ENCODE measurements at places on chromosomes 4 and X.
A peak's percentile ranks its signal among the peaks of the same experiment; 100 is the strongest.

GRCh38 chrX:46630141-46630540, 56.6 kb downstream of the CHST7 start:
- DNase-seq: no peak

- DNase-seq: no peak
Observed at GRCh38 chr4:48653217-48654014, 126.7 kb downstream of the FRYL start.

GRCh38 chr4:144342949-144343760, 202.6 kb upstream of the GYPA start:
- DNase-seq: no peak

GRCh38 chr4:70761276-70761816, 39.6 kb downstream of the RUFY3 start:
- DNase-seq: no peak

- no peak for DNase-seq
Observed at GRCh38 chr4:125832161-125832560, 517.4 kb downstream of the FAT4 start.

GRCh38 chr4:36374836-36375511, 93.6 kb downstream of the DTHD1 start:
- DNase-seq: no peak

- no peak for DNase-seq
Observed at GRCh38 chr4:19151684-19152083, 1100.0 kb upstream of the SLIT2 start.

- no peak for DNase-seq
Observed at GRCh38 chr4:5203993-5204310, 152.7 kb downstream of the STK32B start.

DNA sequence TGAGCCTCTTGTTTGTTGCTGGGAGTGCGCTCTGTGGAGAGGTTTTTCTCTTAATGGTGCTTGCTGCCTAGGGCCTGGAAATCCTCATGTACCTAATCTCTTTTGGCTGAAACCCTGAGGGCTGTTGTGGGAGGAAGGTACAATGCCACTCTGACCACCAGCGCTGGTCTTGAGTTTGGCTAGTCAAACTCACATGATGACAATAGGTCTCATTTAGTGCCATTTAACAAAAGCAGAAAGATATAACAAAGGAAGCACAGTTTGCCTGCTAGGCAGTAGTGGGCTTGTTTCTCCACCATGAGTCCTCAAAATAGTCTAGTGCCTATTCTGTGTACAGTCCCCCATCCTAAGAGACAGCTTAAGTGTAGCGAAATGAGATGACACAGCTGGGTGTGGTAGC, 111.3 kb downstream of the TSPAN7 start:
- no peak for DNase-seq

DNA sequence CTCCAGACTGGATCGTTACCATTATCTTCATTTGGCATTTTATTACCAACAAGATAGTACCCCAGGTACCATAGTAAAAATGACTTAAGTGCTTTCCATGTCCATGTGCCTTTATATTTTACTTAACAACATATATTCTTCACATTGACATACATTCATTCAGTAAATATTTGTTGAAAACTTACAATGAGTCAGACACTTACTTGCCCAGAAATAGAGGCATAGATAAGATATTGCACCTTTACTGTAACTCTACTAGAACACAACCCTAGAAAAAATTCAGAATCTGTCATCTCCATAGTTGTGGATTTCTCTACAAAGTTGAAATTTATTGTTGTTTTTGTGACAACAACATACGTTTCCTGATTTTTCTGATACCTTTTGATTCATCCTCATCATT, 640.6 kb downstream of the RPA4 start:
- no peak for DNase-seq

- no peak for DNase-seq
Observed at GRCh38 chr4:54144661-54145171, 44.8 kb downstream of the GSX2 start.

DNA sequence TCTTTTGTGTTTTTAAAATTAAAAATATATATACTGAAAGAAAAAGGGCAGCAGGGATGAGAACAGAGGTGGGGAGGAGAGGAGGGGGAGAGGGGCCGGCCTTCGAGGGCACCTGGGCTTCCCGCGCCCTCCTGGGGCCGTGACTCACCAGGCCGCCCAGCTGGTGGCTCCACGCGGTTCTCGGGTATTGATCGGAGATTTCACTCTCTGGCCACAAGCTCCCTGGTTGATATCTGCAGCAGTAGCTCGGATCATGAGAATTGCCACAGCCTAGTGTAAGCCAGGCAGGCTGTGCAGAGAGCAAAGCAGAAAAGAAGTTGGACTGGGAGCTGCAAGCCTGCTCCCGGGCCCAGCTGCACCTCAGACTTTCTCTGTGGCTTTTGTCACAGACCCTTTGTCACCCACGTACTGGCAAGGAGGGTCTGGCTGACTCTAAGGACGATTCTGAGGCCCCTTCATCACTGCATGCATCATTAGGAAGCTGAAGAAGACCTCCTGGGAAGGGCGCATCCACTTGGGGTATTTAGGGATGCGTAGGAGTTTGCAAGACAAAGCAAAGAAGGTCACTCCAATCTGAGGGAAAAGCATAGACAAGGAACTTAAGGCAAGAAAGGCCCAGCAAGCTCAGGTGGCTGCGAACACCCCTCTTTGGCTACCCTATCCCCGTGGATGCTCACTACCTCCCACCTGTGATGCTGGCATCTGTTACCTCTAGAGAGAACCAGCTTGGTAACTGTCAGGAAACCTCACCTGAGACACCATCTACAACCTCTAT, 71.7 kb downstream of the CPZ start:
- DNase-seq: no peak

DNA sequence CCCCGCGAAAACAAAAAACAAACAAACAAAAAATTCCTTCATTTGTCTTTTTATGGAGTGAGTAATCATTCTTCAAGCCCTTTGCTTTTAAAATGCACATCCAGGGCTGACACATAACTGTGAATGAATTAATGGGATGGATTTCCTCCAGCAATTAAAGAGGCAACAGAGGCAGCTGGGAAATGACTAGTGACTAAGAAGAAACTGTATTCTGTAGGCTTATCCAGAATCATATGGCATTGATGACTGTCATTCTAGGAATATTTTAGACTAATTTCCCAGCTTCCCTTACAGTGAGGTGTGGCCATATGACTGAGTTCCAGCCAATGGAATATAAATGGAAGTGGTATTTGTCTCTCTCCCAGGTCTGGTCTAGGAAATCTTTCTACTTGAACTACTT, 46.8 kb upstream of the PDE5A start:
- DNase-seq: no peak

DNA sequence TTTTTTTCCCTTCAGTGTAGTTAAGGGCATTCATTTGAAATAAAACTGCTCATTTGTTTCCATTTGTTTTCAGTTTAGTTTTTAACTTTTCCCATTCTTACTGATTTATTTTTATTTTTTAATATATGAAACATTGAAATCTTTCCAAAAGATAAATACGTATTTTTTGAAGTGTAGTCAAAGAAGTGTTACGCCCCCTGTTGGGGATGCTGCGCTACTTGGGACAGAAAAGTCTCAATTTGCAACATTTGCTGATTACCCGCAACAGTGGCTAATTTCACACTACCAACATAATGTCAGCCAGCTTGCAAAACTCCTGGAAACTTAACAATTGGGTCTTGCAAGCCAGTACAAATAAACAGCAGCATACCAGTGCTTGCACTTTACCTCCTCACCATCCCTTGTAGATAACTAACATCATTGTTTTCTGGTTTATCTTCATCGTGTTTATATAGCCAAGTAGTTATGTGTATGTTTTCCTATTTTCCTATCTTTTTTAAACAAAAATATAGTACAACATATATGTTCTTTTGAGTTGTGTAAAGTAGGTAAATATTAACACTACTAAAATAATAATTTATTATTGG, 158.6 kb downstream of the STPG2 start:
- no peak for DNase-seq

GRCh38 chr4:54746218-54746617, 88.5 kb downstream of the KIT start:
- no peak for DNase-seq

- DNase-seq: no peak
Observed at GRCh38 chr4:179692222-179692621, 2250.0 kb upstream of the AGA start.

DNA sequence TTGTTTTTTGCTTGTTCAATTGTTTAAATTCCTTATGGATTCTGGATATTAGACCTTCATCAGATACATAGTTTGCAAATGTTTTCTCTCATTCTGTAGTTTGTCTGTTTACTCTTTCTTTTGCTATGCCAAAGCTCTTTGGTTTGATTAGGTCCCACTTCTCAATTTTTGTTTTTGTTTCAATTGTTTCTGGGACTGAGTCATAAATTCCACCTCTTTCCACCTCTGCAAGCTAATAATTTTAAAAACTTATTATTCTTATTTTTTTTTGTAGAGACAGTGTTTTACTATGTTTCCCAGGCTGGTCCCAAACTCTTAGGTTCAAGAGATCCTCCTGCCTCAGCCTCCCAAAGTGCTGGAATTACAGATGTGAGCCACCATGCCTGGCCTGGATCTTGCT, 226.8 kb upstream of the GPRIN3 start:
- DNase-seq: no peak

- DNase-seq: no peak
Observed at GRCh38 chr4:55395218-55395528, 584 bp upstream of the TMEM165 start.

- DNase-seq: no peak
Observed at GRCh38 chr4:174669270-174669669, 147.0 kb upstream of the HPGD start.

DNA sequence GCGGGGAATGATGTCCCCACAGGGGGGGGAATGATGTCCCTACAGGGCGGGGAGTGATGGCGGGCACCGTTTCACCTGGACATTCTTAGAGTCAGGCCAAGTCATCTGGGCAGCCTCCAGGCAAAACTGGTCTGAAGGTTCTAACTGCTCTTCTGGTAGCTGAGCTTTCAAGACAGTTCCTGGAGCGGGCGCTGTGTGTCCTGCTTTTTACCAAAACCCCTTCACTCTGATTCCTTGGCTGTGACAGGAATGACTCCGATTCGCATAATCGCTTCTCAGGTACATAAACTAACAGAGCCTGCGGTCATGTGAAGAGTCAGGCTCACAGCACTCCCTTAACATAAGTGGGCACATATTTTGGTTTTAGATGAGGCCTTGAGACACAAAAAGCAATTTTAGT, 836.0 kb downstream of the TRIML1 start:
- DNase-seq: no peak

DNA sequence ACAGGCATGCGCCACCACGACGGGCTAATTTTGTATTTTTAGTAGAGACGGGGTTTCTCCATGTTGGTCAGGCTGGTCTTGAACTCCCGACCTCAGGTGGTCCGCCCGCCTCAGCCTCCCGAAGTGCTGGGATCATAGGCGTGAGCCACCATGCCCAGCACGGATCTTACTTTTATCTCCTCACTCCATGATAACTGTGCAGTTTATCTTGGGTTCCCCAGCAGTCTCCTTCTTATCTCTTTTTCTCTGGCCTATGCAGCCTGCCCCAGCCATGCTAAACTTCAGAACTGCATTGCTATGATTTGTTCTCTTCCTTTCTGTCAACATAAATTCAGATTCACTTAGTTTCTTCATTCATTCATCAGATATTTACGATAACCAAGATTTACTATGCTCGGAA, 22.4 kb downstream of the PAGE1 start:
- DNase-seq: no peak

DNA sequence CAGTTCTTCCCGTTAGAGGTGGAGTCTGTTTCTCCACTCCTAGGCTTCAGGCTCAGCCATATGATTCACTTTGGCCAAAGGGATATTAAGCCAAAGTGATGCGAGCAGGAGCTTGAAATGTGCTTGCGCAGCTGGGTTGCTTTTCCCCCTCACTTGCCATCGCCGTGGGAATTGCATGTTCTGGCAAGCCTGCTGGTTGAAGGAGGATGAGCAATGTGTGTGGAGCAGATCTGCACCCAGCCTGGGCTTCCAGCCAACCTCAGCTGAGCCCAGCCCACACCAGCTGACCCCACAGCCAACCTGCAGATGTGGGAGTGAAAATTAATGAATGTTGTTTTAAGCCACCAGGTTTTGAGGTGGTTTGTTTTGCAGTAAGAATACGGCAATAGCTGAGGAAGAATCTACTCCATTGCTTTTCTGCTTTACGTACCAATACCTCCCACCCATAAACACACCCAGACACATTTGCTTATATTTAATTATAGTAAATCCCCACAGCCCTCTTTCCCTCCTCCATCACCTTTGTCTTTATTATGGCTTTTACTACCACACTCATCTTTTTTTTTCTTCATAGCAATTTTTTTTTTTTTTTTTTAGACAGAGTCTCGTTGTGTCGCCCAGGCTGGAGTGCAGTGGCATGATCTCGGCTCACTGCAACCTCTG, 132.8 kb upstream of the FUNDC1 start:
- DNase-seq: no peak

DNA sequence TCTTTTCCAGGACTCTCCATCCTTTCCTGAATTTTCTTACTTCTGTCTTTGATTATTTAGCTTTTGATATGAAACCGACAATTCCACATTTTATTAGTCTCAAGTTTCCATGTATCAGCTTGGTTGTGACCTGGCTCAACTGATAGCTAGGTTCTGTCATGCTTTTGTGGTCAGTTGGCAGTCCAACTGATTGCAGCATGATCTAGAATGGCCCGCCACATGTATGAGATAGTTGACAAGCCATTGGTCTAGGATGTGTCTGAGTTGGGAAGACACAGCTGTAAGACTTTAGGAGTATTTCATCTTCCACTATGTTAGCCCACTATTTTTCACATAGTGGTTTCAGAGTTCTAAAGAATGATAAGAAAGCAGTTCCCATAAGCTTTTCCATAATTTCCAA, 117.5 kb upstream of the GRID2 start:
- no peak for DNase-seq

- DNase-seq: no peak
Observed at GRCh38 chr4:127759893-127760292, 22.2 kb upstream of the HSPA4L start.

- peak; percentile 2 for DNase-seq
Observed at GRCh38 chrX:134026565-134027311, 41.3 kb upstream of the GPC3 start.

DNA sequence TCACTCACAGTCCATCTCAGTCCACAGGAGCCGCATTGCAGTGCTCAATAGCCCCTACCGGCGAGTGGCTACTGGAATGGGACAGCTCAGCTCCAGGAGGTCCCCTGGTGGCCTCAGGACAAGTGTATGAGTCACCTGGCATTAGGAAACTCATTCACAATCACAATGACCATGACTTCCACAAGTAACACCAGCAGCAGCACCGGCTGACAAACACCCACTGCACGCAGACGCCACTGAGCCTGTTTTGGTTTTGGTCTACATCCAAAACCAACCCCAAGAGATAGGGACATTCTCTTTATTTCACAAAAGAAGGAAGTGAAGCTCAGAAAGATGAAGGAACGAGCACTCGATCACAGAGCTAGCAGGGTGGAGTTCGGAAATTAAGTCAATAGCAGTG, 8.1 kb downstream of the JAKMIP1 start:
- DNase-seq: no peak

GRCh38 chrX:39249999-39250398, 448.7 kb downstream of the MID1IP1 start:
- DNase-seq: no peak

Measured in germinal center (tissue), 1 donor.